ENCODE measurements at places on chromosomes 1 and 21. TPM values are rescaled to one million over a fixed set of nuclear protein-coding genes. Genes with fewer than 3 reads are reported as not detected.

The KIF14 gene
- 30.0 TPM for total RNA-seq

GRCh38 chr1:101044259-101044658, 18.7 kb upstream of the DPH5 start:
- DNase-seq: no peak

The C1orf232 gene
- total RNA-seq: not detected

GRCh38 chr21:32182449-32182848, 96.4 kb downstream of the MIS18A start:
- DNase-seq: no peak

DNA sequence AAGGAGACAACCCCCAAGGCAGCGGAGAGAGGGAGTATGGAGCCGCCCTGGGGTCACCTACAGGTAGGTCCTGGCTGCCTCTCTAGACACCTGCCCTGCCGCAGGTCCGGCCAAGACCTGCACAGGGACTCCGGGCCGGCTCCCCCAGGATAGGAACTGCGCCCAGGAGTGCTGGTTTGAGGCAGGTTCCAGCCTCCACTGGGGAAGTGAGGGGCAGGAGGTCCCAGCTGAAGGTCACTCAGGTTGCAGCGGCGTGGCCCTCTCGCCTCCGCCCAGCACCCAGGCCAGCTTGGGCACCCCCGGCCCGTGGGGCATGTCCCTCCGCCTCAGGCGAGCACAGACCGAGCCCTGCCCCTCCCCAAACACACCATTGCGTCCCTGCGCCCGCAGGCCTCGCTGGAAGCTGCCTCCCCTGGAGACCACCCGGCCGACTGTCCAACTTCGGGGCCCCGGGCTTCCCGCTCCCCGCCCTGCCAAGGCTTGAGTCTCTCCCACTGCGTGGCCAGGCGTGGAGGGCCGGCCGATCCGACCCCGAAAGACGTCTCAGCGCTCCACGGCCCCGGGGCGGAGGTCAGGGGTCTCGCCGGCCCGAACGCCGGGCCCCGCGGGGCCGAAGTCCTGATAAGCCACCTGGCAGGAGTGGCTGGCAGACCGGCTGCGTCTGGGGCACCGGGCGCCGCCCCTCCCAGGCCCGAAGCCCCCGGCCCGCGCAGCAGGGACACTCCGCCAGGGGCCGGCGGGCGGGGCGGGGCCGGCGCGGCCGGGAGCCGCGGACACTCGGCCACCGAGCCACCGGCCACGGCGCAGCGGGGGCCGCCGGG, 1.4 kb upstream of the SKI start:
- DNase-seq: no peak

DNA sequence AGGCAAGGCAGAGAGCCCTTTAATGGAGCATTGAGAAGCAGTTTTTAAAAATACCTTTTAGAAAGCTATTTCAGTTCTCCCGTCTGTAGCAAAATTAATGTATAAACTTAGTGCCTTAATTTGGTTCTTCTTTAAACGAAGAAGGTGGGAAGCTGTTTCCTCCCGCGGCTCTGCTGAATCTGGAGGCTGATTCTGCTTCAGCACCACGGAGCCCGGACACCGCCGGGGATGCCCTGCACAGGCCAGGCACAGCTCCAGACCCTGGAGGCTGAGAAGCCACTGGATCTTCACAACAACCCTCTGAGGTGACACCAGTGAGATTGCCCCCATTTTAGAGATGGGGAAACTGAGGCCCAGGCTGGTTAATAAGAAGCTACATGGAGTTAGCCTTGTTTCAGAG, 175.8 kb upstream of the VAMP3 start:
- DNase-seq: no peak

- DNase-seq: no peak
Observed at GRCh38 chr1:28266920-28267322, 7.6 kb downstream of the SESN2 start.

The SLC2A5 gene
- not detected for total RNA-seq

The B3GALT2 gene
- total RNA-seq: not detected

DNA sequence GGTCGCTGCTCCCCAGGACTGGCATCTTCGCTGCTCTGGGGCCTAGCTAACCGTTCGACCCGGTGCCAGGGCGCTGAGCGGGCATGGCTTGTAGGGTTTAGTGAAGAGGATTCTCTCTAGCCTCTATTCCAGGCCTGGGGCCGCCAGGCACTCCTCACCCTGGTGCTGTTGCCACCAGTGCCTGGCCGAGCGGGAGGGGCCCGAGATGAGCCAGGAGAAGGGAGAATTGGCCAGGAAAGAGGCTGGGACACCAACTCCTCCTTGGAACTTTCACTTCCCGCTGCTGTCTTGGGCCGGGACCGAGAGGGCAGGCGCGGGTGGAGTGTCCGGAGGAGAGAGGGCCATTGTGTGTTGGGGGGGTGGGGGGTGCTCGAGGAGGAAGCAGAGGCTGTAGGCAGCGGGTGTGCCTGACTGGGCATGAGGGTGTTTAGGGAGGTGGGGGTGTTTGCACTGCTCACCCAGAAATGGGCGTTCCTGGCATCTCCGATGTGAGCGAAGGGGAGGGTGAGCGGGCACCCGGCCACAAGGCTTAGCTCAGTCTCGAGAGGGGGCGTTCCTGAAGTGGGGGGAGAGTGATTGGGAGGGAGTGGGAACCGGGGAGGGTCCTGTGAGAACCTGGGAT, 772 bp downstream of the ADAM15 start:
- DNase-seq: peak; percentile 64

DNA sequence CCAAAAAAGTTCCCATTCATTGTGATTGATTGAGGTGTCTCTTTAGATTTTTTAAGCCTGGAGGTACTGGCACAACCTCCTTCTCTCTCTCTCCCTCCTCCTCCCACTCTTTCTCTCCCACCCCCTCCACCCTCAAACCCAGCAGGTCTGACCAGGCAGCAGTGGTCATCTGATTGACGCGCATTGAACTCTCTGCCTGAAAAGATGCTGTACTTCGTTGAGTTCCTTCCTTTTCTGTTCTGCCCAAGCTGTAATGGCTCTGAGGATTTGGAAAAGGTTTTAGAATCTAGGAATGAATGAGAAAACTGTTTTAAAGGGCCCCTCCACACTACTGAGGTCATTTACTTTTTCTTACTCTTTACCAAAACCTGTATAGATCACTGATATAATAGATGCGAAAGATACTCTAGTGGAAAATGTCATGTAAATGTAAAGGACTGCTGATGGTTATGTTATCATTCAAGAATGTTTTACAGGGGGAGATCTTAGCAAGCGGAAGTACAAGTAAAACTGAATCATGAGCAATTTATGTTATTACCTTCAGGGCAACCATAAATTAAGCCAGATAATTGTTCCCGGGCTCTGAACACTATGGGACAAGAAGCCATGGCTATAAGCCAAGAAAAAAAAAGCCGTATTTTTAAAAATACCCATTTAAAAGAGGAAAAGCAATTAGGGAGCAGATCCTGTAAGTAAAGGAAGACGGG, 25.2 kb upstream of the DYRK1A start:
- peak; percentile 59 for DNase-seq

DNA sequence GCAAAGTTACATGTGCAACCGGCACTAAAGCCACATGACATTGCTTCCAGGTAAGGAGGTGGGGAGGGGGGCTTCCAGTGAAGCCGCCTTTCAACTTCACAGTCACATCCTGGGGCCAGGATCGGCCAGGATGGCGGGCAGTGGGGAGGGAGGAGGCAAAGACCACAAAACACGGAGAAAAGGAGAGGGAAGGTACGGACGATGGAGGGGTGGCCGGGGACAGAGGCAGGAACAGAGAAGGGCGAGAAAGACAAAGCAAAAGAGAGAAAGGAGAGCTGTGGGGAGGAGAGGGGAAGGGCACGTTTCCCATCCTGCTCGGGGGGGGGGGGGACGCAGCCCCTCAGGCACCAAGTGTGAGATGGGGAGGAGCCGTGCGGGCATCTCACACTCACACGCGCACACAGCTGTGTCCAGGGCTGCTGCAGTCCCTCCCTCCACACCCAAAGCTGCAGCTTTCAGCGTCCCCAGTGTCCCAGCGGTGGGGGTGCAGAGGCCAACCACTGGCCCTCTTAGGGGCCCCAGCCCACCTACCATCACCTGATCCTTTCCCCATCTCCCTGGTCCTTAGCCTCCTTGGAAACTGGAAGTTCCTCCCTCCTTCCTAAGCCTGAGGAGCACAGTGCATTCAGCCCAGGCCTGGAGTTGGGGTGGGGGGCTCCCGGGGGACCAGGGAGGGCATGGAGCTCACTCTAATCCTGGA, 2.4 kb downstream of the SH2D5 start:
- no peak for DNase-seq

The RPTN gene
- not detected for total RNA-seq

The PLEKHG5 gene
- 11.3 TPM for total RNA-seq

- DNase-seq: no peak
Observed at GRCh38 chr21:20639026-20639425, 359.2 kb upstream of the NCAM2 start.

- DNase-seq: no peak
Observed at GRCh38 chr1:64675718-64676345, 69.0 kb upstream of the RAVER2 start.

The TMEM69 gene
- 25.5 TPM for total RNA-seq

The CCDC30 gene
- 10.2 TPM for total RNA-seq

DNA sequence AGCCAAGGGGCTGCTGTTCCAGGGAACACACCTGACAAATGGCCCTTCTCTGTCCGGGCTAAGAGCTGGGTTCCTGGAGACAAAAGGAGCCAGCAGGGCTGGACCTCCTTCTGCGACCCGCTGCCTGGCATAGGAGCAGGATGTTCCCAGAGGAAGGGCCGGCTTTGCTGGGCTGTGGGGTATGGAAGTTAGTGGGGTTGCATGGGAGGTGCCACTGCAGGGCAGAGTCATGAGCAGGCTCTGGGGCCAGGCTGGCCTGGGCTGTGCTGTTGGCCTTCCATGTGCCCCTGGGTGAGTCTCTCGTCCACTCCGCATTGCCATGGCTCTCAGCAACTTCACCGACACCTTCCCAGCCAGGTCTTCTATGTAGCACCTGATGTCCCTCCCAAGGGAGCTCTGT, 507.6 kb downstream of the PTPRU start:
- no peak for DNase-seq

DNA sequence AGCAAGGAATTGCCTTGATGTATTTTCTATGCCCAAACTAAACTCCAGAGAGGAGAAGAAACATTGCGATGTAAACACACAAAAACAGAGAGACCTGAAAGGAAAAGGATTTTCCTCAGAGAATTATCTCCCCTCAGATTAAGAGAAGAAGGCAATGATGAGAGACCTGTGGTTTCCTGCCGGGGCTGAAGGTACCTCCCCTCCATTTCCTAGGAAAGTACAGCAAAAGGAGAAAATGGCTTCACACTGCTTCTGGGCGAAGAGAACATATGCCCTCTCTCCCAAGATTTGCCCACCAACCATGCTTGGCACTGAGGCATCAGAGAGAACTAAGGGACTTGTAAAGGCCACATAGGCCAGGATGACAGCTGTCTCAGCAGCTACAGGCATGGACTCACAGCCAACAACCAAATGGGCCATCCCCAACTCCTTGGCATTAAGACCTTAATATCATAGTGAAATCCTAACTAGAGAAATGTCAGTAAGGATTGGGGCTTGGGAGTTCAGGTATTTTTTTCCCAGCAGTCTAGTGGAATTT, 523.0 kb downstream of the PTPRC start:
- no peak for DNase-seq

DNA sequence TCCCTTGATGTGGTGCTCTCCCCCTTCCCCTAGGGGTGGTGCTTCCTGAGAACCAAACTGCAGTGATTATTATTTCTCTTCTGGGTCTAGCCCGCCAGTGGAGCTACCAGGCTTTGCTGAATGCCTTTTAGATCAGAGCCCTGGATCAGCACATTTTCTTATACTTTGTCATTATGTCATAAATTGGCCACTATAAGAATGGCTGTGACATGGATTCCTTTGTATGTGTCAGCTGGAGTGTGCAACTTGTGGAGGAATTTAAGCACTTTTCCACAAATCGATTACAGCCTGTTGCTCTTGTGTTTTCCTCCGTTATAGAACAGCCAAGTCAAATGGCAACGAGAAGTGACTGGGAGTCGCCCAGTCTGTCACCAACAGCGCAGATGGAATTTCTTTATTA, 273.3 kb downstream of the DUSP10 start:
- no peak for DNase-seq

DNA sequence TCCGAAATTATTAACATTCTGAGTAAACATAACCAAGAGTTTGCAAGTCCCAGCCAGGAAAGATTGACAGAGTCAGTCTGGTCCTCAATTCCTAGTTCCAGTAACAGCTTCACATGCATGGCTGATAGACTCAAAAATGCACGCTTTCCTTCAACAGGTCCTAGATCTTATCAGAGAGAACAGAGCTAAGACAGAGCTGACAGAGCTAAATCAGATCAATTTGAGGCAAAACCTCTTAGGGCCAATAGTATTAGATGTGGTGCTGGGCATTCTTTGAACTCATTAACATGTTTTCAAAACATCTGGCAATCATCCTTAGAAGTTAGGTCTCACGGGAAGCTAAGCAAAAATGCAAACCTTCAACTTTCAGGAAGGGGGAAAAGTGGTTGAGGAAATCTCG, 114.0 kb downstream of the GREM2 start:
- DNase-seq: no peak

DNA sequence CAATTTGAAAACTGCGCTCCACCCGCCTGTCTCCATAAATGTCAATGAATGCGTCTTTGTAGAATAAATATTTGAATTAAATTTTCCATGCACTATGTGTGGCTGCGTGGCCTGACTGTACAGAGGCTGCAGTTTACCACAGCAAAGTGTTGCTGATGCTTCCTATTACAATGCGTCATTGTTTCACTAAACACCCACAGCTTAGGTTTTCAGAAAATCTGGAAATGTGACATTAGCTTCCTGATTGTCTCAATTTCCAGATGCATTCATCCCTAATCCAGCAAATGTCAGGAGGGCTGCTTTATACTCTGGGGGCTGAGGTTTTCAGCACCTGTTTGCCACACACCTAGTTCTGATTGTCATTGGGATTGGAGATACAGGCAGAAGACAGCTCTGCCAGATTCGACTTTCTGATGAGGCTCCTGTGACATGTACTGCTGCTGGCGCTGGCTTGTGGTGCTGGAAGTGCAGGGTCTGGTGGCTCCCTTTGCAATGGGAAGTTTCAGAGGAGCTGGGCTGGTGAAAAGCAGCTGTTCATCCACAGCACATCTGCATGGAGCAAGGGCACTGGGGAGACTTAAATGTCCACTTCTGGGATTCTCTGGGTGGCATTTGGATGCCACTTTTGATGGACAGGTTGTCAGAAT, 40.0 kb downstream of the URB2 start:
- DNase-seq: no peak

DNA sequence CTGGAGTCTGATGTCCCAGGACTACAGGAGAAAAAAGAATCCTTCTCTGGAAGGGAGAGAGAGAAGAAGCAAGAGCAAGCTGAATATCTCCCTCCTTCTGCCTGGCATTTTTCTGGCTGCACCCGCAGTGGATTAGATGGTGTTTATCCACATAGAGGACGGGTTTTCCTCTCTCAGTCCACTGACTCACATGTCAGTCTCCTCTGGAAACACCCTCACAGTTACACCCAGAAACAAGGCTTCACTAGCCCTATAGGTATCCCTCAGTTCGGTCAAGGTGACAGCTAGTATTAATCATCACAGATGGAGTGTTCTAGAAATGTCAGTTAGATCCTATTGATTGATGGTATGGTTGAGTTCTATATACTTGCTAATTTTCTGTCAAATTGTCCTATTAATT, 87.9 kb downstream of the RHOU start:
- DNase-seq: no peak

GRCh38 chr1:66207484-66207883, 326.5 kb upstream of the SGIP1 start:
- no peak for DNase-seq

GRCh38 chr1:171817511-171818265, 23.6 kb upstream of the DNM3 start:
- peak; percentile 70 for DNase-seq

All from PC-9 (cell line).